ENCODE measurements at places on chromosomes 5 and 9.

- DNase-seq = no peak
These were observed 235.4 kb downstream of the CDH9 start for GRCh38 chr5:26802944-26803343.

- DNase-seq = peak; percentile 89
These were observed 20.5 kb upstream of the PSD2 start for GRCh38 chr5:139774980-139775661.

- no peak for DNase-seq
These were observed 76.1 kb upstream of the PANK3 start for GRCh38 chr5:168655316-168655715.

DNA sequence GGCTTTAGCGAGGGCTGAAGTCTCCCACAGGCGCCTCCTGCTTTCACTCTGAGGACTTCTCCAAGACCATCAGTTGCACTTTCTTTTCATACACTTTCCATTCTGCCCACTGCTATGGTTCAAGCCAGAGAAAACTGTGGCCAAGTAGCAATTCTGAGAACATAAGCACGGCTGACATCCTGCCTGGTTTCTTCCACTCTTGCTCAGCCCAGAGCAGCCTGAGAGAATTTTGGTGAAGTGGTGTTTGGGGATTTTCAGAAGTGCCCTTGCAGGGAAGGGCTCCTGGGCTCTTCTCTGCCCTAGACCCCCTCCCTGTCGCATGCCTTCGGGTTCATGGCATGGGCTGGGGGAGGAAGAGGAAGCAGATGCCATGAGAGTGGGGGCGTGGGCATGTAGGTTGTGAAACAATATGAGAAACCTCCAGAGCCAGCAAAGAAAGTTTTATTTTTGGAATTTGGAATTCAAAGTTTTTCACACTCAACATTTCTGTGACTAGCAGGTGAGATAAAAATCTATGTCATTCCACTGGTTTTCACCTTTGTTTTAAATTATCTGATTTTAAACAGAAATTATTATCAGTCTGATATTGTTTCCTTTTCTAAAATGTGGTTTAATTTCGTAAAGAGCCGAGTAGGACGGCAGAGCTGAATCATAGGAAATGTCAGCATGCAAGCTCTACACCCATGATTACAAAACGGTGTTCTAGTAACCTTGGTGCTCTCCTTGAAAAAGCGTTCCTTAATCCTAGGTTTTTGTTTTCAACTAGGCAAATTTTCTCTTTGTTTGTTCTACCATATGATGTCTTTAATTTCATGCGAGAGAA lies 27.8 kb upstream of the TNFSF8 start:
- no peak for DNase-seq

GRCh38 chr9:33167972-33168461 lies 881 bp upstream of the B4GALT1 start:
- no peak for DNase-seq

GRCh38 chr5:68066277-68066955 lies 149.1 kb upstream of the PIK3R1 start:
- DNase-seq = no peak

GRCh38 chr5:125492977-125493376 lies 746.5 kb upstream of the ZNF608 start:
- no peak for DNase-seq

DNA sequence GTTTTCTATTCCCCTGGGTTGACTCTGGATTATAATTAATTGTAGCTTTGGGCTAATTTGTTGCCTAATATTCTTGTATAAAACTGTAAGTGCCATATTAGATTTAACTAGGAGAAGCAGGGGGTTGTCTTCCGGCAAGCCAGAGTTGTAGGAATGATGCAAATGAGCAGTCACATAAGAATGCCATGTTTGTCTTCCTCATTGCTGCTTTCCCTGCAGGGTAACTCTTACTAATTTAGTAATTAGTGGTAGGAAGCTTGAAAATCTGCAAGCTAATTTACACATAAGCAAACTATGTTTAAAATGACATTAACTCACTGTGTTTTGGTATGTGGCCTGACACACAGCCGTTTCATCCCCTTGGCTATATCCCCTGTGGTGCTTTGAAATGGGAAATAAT lies 527.8 kb downstream of the KCTD16 start:
- no peak for DNase-seq

- no peak for DNase-seq
These were observed 118.9 kb downstream of the INSYN2B start for GRCh38 chr5:169861433-169861832.

- no peak for DNase-seq
These were observed 16.5 kb downstream of the RXRA start for GRCh38 chr9:134342746-134343115.

- DNase-seq = no peak
These were observed 2.9 kb downstream of the UCK1 start for GRCh38 chr9:131528186-131528585.

- no peak for DNase-seq
These were observed 2.8 kb upstream of the ENTREP1 start for GRCh38 chr9:69322256-69322655.

- DNase-seq = no peak
These were observed 4.5 kb downstream of the ADGRV1 start for GRCh38 chr5:90563108-90563507.

DNA sequence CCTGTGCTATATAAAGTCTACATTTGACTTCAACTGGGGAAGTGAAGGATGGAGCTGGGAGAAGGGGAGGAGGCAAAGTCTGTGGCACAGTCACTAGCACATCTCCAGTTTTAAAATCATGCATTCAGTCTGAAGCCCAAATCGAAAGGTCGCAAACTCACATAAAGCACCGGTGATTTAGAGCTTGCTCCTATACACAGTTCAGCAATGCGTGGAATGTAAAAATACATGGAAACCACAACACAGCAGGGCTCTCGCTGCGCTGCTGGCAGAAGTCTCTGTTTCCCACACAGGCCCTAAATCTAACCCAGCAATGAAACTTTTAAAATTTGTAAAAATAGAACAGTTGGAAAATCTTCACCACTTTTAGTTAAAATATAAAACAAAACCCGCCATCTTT lies 68.2 kb downstream of the EBF1 start:
- DNase-seq = peak; percentile 31

GRCh38 chr9:137785704-137786161 lies 91.8 kb upstream of the CACNA1B start:
- peak; percentile 56 for DNase-seq

DNA sequence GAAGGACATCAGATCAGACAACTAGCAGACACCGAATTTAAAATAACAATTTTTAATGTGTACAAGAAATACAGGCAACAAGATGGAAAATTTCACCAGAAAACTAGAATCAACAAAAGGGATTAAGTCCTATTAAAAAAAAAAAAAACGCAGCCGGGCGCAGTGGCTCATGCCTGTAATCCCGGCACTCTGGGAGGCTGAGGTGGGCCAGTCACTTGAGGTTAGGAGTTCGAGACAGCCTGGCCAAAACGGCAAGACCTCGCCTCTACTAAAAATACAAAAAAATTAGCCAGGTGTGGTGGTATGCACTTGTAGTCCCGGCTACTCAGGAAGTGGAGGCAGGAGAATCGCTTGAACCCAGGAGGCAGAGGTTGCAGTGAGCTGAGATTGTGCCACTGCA lies 64.3 kb upstream of the UBAC1 start:
- DNase-seq = no peak

DNA sequence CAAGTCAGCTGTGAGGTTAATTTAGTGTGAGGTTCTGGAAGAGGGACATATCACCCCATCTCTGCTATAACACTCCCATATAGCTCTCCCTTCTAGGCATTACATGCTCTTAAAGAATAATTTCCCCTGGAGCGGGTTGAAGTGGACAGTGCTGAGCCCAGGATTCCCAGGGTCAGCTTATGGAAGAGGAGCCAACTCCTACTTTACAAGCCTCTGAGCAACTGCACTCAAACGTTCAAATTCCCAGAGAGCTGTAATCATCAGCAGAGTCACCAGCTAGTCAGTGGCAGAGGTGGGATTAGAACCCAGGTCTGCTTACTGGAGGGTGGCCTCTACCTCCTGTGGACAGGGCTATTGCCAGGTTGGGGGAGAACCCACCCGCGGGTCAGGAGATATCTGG lies 1.4 kb downstream of the NEURL1B start:
- no peak for DNase-seq

DNA sequence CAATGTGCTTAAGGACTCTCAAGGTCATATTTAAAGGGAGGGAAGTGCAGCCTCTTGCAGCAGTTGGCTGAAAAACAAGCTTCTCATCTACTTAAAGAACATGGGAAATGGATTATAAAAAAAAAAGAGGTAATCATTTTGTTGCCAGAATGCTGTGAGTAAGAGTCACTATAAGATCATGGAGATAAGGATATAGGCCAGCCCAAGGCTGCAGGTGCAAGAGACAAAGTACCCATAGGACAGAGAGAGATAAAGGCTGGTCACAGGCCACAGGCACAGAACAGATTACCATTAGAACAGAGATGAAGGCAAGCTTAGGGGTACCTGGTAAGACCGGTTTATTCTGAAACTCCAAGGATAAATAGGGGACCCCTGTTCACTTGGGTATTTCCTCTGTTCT lies 70.5 kb downstream of the CDKN2A start:
- no peak for DNase-seq

DNA sequence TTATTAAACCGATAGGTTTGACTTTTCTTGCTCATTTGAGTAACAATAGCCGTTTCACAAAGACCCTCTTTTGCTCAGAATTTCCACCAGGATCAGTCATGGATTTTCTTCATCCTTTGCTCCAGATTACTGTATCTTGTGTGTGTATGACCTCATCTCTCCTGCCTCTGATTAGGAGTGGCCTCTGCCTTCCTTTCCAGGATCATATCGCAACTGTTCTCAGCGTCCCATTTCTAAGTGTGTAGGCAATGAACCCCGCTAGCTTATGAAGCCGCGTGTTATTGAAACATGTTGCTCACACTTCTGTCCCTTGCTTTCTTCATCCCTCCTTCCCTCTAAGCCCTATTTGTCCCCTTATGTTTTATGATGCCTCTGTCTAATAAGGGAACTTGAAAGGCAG lies 169.8 kb upstream of the RPS23 start:
- no peak for DNase-seq

DNA sequence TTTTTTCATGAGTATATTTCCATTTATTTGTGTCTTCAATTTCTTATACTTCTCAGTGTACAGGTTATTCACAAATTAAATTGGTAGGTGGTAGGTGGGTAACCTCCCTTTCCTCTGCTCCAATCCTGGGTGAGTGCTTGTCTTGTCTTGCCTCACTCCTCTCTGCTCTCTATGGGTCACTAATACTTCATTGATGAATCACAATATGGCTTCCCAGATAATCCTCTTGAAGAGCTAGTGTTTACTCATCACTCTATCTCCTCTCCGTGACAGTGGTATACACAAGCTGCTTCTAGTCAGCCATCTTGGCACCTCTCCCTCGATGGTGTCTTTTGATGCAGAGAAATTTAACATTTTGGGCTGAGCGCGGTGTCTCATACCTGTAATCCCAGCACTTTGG lies 331.8 kb upstream of the NMUR2 start:
- DNase-seq = no peak

- no peak for DNase-seq
These were observed 495.1 kb downstream of the KIF4B start for GRCh38 chr5:155508673-155509072.

- DNase-seq = no peak
These were observed 22.0 kb upstream of the RXRA start for GRCh38 chr9:134304261-134304660.

DNA sequence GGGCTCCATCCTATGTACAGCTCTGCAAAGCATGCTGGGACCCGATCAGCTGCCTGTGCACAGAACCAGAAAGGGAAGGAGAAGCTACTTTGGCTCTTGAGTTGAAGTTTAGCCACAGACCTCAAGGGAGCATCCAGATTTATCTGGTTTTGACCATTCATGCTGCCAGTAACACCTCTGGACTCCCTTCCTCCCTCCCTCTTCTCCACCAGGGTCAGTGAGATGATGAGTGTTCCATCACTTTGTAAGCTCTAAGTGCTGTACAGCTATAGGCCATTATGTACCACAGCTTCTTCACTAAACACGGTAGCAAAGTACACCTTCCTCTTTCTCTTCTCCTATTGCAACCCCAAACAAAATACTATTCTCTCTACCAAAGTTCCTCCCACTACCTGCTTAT lies 77.9 kb downstream of the GLIS3 start:
- no peak for DNase-seq

GRCh38 chr5:101009758-101010519 lies 106.9 kb upstream of the ST8SIA4 start:
- peak; percentile 67 for DNase-seq

- no peak for DNase-seq
These were observed 120.4 kb upstream of the CACNA1B start for GRCh38 chr9:137757139-137757538.

DNA sequence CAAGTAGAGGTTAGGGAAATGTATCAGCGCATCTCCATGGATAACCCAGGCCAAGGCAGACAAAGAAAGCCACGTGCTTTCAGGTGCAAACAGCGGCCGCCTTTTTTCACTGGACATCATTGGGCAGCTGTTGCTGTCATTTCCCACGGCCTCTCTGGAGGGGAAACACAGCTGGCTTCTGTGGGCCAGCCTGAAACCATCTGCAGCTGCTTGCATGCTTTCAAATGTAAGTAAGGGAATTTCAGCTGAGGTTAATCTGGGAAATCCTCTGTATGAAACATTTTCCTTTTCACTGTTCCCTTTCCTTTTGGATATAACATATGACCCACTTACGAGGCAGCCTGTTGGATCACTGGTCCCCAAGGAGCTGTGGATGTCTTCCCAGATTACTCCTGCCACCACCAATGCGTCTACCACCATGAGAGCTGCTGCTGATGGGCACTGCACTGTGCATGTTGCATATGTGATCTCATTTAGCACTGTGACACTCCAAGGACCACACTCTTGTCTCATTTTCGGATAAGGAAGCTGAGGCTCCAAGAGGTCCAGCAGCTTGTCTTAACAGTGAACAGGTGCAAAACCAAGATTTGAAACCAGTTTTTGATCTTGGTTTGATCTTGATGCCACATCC lies 106.3 kb downstream of the C9orf152 start:
- no peak for DNase-seq

DNA sequence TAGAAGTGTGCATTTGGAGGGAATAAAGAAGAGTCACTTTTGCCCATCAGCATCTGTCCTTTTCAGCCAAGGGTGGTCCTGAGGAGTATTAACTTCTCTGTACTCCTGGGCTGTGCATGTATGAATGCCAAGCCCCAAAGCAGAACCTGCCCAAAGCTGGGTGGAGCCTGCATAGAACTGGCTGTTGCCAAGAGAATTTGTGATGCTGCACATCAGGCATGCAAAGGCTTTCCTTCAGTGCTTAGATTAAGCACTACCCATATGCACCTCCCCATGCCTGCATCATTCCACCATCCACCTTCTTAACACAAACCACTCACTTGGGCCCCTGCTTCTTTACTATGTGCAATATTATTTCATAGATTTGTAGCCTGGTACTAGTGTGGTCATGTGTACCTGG lies 493.8 kb downstream of the KIF4B start:
- DNase-seq = no peak

DNA sequence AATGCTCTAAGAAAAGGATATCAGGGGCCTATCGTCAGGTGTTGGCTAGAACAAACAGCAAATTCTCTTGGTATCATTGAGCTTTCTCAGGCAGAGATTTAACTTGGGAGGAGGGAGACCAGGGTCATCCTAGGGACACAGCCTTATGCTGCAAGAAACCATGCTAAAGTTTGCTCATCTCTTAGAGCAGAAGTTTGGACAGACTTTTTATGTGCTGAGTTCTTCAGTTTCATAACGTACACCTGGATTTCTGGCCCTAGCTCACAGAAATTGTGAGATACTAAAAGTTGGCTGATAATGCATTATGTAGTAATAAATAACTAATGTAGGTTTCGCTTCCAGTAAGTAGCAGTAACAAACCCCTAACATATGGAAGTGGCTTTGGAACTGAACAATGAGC lies 1359.8 kb upstream of the CDH9 start:
- no peak for DNase-seq

All from neural progenitor cell (in vitro differentiated cells).